ENCODE measurements at places on chromosomes 6 and 20. TPM values are rescaled to one million over a fixed set of nuclear protein-coding genes. Genes with fewer than 3 reads are reported as not detected.

The SSTR4 gene
- not detected for polyA plus RNA-seq

The TRIM15 gene
- polyA plus RNA-seq, result not detected

The LINC00237 gene
- 1.3 TPM for polyA plus RNA-seq

The GABRR1 gene
- not detected for polyA plus RNA-seq

The PXT1 gene
- 0.15 TPM for polyA plus RNA-seq

The FAM83C gene
- not detected for polyA plus RNA-seq

The ARMH2 gene
- not detected for polyA plus RNA-seq

The IL17F gene
- not detected for polyA plus RNA-seq

The PRICKLE4 gene
- not detected for polyA plus RNA-seq

The FAM135A gene
- 3.8 TPM for polyA plus RNA-seq

The ALDH5A1 gene
- polyA plus RNA-seq, result 42.6 TPM

The PAK5 gene
- polyA plus RNA-seq, result 7.2 TPM

The SASH1 gene
- polyA plus RNA-seq, result 11.3 TPM

The HLA-F gene
- 11.5 TPM for polyA plus RNA-seq

The LAMA2 gene
- 2.5 TPM for polyA plus RNA-seq

The RNF114 gene
- polyA plus RNA-seq, result 82.0 TPM
